ENCODE measurements at places on chromosomes 12 and 14. TPM values are rescaled to one million over a fixed set of nuclear protein-coding genes. Genes with fewer than 3 reads are reported as not detected.

CACNA1C gene
- 1.1 TPM for total RNA-seq

KCNH3 gene
- total RNA-seq, result not detected

OASL gene
- total RNA-seq, result 5.9 TPM

AICDA gene
- not detected for total RNA-seq

MAP3K9 gene
- 20.1 TPM for total RNA-seq

BEGAIN gene
- 0.68 TPM for total RNA-seq

GIT2 gene
- 16.3 TPM for total RNA-seq

RIMBP2 gene
- total RNA-seq, result 2.3 TPM

CLEC1A gene
- 0.68 TPM for total RNA-seq

COX14 gene
- total RNA-seq, result 37.9 TPM

ARPC3 gene
- 289 TPM for total RNA-seq

CPNE8 gene
- total RNA-seq, result 11.2 TPM

ASCL1 gene
- total RNA-seq, result not detected

REM2 gene
- 0.32 TPM for total RNA-seq

TSHR gene
- total RNA-seq, result not detected

LRRC74A gene
- total RNA-seq, result not detected

COX8C gene
- total RNA-seq, result not detected

OLR1 gene
- total RNA-seq, result 0.24 TPM

RNASE7 gene
- 2.7 TPM for total RNA-seq

SERPINA12 gene
- not detected for total RNA-seq

TAS2R50 gene
- total RNA-seq, result 0.68 TPM

CPNE6 gene
- total RNA-seq, result not detected

CLEC9A gene
- total RNA-seq, result not detected

PARPBP gene
- 10.4 TPM for total RNA-seq

IL22 gene
- 0.44 TPM for total RNA-seq

RNASE3 gene
- not detected for total RNA-seq

C14orf180 gene
- total RNA-seq, result not detected

GALNT16 gene
- 1.00 TPM for total RNA-seq

AGAP2 gene
- 0.64 TPM for total RNA-seq

TCL1B gene
- total RNA-seq, result not detected

SLCO1B1 gene
- total RNA-seq, result 0.08 TPM

KLRD1 gene
- total RNA-seq, result not detected

C14orf39 gene
- total RNA-seq, result not detected

TAS2R31 gene
- 0.92 TPM for total RNA-seq

NR4A1 gene
- 2.0 TPM for total RNA-seq

PTHLH gene
- total RNA-seq, result 19.0 TPM

OTOGL gene
- 0.04 TPM for total RNA-seq

ABCD2 gene
- 0.12 TPM for total RNA-seq

LBHD2 gene
- not detected for total RNA-seq

ST8SIA1 gene
- total RNA-seq, result 1.5 TPM

OTX2 gene
- total RNA-seq, result not detected

IL31 gene
- total RNA-seq, result not detected

IFNG gene
- not detected for total RNA-seq

NPAS3 gene
- 0.08 TPM for total RNA-seq

CSRP2 gene
- 66.6 TPM for total RNA-seq

RFLNA gene
- not detected for total RNA-seq

OR6C2 gene
- total RNA-seq, result 0.12 TPM

TSPAN11 gene
- total RNA-seq, result 0.72 TPM

SLC10A1 gene
- not detected for total RNA-seq

NTF3 gene
- total RNA-seq, result 2.0 TPM

IFNG-AS1 gene
- not detected for total RNA-seq

SSPN gene
- 1.4 TPM for total RNA-seq

TMEM253 gene
- total RNA-seq, result 1.6 TPM

PMEL gene
- 0.52 TPM for total RNA-seq
